ENCODE measurements at places on chromosomes 2 and 18.

DNA sequence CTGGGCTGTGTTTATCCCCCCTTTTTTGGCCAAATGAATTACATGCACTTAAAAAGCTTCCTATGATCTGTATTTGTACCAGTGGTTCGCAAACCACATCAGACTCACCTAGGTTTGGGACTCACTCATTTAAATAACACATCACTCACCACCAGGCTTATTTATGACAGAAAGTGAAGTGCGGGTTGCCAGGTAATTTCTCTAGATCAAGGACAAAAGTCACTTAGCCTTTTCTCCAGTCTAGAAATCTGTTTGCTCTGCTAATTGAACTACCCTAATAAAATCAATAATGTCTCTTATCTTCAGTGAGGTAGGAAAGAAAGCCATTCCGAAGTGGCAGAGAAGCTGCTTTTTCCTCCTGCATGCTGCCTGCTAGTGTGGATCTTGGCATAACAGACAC, 88.1 kb upstream of the SLC8A1 start:
- no peak for DNase-seq

GRCh38 chr2:146987996-146988395, 856.8 kb upstream of the ACVR2A start:
- no peak for DNase-seq

- no peak for DNase-seq
Measured at GRCh38 chr2:201254081-201254730, 6.1 kb upstream of the CASP8 start.

GRCh38 chr2:129912066-129912820, 67.2 kb upstream of the RAB6C start:
- DNase-seq, result no peak

- no peak for DNase-seq
Measured at GRCh38 chr2:174202188-174202587, 46.1 kb downstream of the OLA1 start.

DNA sequence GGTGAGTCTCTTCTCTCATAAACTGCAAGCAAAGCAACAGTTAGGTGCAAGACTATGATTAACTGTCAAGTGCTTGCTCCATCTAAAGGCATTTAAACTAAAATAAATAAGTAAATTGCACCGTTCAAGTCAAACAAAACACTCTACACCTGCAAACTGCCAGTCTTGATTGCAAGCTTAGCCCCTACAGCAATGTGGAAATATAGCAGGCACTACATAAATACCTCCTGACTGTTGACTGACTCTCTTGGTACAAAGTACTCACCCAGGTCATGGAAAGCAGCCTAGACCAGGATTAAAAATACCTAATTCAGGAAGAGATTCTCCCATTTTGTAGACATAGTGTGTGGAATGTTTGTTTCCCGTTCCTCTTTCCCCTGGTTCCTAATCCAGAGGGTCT, 176.6 kb upstream of the KLHL29 start:
- no peak for DNase-seq

GRCh38 chr2:67565761-67566160, 168.6 kb downstream of the ETAA1 start:
- no peak for DNase-seq

- DNase-seq, result no peak
Measured at GRCh38 chr2:233092432-233093165, 32.5 kb downstream of the INPP5D start.

DNA sequence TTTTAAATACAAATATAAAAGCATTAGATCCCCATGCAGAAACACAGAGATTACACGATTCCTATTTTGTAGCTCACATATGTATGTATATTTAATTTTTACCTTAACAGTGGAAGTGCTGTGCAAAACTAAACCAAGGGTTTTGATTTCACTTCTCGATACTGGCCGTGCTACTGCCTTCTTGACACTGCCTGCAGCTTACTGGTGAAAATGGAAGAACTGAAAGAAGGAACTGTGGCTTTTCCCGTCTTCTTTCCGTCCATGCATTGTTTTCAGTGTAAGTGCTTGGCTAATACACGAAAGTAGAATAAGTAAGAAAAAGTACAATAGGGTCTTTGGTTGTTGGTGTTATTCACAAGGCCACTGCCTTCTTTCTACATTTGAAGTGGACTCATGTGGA, 129.5 kb downstream of the NDUFA10 start:
- DNase-seq, result no peak

DNA sequence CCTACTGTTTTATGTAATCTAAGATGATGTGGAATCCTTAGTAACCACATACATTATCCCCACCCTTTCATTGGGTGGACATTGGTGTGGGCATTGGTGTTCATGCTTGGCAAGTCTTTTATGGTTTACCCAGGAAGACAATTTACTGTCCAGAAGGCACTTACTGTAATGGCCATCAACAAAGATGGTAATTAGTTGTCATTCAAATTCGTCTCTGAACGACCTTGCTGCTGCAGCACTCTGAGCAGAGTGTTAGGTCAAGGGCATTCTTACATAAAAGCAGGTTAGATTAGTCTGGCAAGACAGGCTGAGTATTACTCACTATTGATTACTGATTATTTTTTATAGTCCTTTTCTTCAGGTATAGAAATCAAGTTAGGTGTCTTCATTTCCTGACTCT, 447.9 kb downstream of the XIRP2 start:
- no peak for DNase-seq

DNA sequence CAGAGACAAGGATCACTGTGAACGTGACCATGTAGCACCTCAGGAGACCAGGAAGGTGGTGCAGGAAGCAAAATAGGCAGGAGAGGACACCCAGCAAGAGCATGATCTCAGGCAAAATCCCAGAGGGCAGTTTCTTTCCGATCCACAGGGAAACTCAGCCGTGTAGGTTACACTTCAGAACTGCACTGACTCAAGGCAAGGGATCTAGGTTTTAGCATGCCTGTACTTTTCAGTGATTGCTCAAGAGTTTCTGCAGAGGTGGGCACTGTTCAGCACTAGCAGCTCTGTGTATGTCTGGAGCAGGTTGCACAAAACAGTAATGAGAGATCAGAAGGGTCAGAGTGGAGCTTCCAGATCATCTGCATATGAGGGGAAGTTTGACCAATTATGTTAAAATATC, 116.7 kb upstream of the RNF152 start:
- DNase-seq, result no peak

GRCh38 chr2:8490166-8490721, 191.6 kb upstream of the ID2 start:
- no peak for DNase-seq

DNA sequence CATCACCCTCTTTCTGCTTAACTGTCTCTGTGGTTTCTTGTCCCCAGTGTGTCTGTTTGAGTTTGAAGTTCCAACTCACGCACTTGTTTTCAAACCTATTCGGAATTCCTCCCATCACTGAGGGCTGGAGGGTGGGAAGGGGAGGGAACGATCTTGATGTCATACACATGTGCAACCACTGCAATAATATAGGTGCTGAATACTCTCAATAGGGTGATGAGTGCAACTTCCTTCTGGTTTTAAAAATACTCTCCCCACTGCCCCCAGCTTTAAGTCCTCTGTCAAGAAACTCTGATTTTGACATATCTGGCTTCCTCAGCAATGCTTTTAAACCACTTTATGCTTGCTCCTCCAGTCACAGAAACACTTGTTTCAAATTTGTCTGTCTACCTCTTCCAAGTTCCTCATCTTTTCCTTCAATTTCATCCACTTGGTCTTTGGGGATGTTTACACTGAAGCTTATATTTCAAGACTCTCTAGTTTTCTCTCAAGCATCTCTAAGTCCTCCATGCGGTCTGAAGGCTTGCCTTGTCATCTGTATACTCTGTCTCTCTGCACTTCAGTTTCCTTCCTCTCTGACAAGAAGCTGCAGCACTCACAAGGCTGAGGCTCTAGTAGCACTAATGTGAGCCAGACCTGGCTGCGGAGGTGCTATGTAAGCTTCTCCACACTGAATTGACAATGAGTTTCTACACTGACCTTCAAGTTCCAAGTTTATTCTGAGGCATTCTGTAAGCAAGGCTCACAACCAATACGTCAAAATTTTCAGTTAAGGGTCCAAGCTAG, 422.3 kb downstream of the ZEB2 start:
- no peak for DNase-seq

GRCh38 chr2:182954789-182955188, 83.5 kb downstream of the NCKAP1 start:
- DNase-seq, result no peak

GRCh38 chr2:158979772-158980171, 11.3 kb downstream of the TANC1 start:
- no peak for DNase-seq

DNA sequence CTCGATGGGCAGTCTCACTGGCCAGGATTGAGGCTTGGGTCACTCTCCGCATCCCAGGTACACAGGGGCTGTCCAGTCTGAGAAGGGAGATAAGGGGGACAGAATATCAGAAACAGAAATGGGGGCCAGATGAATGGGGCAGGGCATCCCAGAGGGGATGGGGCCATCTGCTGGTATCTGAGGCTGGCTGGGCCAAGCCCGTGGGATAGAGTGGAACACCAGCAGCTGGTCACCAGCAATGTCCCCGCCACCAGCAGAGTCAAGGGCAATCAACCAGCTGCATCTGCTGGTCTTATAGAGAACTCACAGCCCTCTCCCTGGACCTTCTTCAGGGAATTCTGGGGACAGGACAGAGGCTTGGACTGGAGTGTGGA, 128.8 kb upstream of the HAAO start:
- DNase-seq, result no peak

DNA sequence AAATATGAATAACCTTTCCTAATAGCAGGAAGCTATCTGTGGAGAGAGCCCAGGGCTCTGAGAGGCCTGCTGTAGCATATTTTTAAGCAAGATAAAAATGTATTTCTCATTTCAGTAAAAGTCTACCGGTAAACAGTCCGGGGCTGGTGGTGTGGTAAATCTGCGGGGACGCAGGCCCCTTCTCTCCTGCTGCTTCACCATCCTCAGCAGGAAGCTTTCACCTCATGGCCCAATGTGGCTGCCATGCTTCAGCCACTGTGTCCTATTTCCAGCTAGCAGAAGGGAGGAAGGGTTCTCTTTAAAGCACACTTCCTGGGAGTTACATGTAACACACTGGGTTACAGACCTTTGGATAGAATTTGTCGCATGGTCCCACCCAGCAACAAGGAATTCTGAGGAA, 79.5 kb upstream of the ODC1 start:
- DNase-seq, result no peak

DNA sequence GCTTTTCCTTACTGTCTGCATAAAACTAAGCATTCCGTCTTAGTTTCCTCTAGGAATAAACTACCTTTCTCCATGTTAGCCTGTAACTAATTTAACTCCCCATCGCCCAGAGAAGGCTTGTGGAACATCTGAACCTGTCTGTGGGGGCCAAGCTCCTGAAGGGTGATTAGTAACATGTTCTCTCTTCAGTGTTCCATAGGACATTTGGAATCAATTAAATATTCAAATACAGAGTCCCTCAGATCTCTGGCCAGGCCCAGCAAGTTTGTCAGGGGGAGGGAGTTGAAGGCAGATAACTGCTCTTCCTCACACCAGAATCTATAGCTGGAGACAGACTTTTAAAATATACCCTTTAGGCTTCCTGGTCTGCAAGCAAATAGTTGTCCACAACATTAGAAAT, 8.8 kb downstream of the RDH14 start:
- no peak for DNase-seq

DNA sequence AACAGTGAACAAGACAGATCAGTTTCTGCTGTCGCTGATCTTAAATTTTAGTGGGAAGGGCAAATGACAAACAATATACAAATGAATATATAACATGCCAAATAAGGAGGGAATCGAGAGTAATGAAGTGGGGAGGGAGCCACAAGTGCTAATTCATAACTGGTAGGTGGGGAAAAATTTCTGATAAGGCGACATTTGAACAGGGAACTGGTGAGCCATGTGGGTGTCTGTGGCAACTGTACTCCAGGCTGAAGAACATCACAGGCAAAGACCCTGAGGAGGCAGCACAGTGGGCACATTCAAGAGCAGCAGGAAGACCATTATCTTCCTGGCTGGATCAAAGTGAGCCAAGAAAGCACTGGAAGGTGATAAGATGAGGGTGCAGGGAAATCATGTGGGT, 51.6 kb upstream of the CD28 start:
- DNase-seq, result no peak

GRCh38 chr18:46748466-46748865, 8.4 kb downstream of the ST8SIA5 start:
- DNase-seq, result no peak

DNA sequence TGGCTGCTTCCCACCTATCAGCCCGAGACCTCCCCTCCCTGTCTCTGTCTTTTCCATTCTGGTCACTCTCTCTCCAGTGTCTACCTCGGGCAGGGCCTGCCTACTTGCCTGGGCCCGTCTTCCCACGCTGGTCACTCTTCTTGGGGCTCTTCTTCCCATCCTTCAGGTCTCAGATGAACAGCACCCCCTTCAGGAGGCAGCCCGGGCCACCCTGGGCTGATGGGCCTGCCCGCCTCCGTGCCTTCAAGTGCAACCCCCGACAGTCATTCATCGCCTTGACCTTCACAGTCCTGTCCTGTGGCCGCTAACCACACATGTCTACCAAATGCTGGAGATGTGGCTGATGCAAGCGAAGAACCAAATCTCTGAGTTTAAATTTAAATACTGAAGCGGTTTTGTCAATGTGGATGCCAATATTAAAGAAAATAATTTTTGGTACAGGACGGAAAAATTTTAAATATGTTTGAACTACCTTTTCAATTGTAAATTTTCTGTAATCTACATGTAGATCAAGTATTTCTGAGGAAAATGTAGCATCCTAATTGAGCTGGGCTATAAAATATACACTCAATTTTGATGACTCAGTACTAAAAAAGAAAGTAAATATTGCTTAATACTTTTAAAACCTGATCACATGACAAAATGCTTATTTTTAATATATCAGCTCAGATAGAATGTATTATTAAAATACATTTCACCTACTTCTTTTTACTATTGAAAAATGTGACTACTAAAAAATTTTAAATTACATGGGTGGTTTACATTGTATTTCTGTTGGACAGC, 96.4 kb downstream of the LAMA1 start:
- no peak for DNase-seq

- DNase-seq, result no peak
Measured at GRCh38 chr18:11004294-11004693, 145.1 kb downstream of the PIEZO2 start.

DNA sequence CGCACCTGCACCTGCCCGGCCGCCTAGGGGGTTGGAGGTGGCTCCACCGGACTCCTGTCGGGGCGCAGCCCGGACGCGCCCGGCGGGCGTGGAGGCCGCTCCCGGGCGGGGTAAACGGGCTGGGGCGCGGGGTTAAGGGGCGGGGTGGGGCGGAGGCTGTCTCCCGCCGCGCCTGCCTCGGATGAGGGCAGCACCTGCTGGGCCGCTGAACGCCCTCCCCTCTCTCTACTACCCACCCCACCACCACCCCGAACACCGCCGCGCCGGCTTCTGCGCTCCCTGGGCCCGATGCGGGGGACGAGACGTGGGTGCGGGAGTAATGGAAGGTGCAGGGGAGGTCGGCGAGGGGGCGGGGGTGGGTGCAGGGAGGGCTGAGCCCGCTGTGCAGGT, 224.8 kb upstream of the ID2 start:
- DNase-seq, result no peak

- DNase-seq, result no peak
Measured at GRCh38 chr2:9832586-9832985, 10.7 kb upstream of the TAF1B start.

GRCh38 chr2:16185801-16186272, 245.5 kb downstream of the MYCN start:
- DNase-seq, result no peak

All from caudate nucleus (tissue), 63 donors.